Left ventricle myocardium superior (tissue), 1 donor: ENCODE measurements at places on chromosomes 5 and 9. TPM values are rescaled to one million over a fixed set of nuclear protein-coding genes. Genes with fewer than 3 reads are reported as not detected.
A peak's percentile ranks its signal among the peaks of the same experiment; 100 is the strongest.

GRCh38 chr5:9363026-9363425, 182.8 kb downstream of the SEMA5A start:
- DNase-seq: no peak

DNA sequence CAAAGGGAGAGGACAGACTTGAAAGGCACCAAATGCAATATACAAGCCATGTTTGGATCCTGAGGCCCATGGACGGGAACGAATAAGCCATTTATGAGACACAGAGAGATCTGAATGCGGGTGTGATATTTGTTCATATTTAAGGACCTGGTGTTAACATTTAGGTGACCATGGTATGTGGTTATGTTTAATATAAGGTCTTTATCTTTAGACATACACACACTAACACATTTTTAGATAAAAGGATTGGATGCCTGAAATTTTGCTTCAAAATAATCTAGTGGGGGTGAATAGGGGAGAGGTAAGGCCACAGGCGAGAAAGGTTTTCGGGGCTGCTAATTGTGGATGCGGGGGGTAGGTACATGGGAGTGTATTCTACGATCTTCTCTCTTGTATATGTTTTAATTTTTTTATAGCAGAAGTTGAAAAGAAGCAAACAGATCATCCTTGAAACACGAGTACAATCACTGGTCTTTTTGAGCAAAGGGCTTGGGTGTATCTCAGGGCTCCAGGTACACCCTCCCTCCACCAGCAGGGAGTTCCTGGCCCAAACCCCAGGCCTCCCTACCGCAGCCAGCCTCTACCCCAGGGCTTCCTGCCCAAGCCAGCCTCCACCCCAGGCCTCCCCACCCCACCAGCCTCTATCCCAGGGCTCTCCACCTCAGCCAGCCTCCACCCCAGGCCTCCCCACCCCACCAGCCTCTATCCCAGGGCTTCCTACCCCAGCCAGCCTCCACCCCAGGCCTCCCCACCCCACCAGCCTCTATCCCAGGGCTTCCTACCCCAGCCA, 12.2 kb downstream of the AKNA start:
- no peak for DNase-seq

GRCh38 chr5:176675676-176676360, 28.5 kb downstream of the TSPAN17 start:
- DNase-seq: no peak

DNA sequence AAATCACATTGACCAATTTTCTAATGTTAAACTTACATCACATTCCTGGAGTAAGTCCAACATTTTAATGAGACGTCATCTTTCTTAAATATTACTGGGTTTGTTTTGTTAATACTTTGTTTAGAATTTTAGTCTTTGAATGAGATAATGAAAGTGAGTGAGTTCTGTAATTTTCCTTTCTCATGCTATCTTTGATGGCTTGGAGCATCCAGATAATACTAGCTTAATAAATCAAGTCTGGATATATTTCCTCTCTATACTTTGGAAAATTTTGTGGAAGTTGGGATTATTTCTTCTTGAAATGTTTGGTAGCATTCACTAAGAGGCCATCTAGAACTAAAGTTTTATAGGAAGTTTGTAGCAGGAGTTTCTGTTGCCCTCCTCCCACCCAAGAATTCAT, 90.8 kb upstream of the IL7R start:
- DNase-seq: no peak

DNA sequence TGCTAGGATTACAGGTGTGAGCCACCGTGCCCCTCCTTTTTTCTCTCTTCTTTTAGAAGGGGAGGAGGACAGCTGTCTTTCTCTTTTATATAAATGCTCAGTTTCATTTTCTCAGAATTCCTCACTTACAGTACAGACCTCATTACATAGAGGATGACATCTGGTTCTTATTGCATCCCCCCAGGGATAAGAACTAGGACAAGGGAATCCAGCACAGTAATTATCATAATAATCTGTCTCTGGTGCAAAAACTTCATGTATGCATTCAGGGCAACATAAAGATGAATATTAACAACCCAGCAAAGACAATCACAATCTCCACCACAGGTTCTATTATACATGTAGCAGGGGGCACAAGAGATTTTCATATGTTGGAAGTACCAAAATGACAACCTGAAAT, 5.1 kb downstream of the SPZ1 start:
- no peak for DNase-seq

- DNase-seq: no peak
These were observed 325.1 kb upstream of the PRR16 start for GRCh38 chr5:120139039-120139438.

GRCh38 chr5:98770911-98771322, 2.5 kb upstream of the RGMB start:
- DNase-seq: no peak

DNA sequence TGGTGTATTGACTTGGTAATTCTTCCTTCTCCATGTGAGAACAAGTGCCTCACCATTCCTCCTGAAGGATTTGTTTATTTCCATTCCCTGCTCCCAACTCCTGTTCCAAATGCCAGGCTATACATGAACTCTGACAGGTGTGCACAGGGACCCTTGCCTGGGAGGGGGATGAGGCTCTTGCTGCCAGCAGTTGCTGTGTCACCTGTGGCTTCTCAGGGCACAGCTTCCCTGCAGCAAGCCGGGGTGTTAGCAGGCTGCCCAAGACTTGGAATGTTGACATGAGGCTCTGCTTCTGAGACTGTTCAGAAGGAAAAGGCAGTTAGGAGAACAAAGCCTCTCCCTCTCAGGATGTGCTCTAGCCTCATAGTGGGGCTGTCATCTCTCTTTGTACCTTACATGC, 131.3 kb downstream of the DOCK2 start:
- no peak for DNase-seq

DNA sequence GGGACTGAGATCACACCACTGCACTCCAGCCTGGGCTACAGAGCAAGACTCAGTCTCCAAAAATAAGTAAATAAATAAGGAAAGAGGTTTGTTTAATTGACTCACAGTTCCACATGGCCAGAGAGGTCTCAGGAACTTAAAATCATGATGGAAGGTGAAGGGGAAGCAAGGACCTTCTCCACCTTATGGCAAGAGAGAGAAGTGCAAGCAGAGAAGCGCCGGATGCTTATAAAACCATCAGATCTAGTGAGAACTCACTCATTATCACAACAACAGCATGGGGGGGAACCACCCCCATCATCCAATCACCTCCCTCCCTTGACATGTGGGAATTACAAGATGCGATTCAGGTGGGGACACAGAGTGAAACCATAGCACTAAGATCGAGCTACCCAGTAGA, 22.8 kb upstream of the RGMB start:
- no peak for DNase-seq

DNA sequence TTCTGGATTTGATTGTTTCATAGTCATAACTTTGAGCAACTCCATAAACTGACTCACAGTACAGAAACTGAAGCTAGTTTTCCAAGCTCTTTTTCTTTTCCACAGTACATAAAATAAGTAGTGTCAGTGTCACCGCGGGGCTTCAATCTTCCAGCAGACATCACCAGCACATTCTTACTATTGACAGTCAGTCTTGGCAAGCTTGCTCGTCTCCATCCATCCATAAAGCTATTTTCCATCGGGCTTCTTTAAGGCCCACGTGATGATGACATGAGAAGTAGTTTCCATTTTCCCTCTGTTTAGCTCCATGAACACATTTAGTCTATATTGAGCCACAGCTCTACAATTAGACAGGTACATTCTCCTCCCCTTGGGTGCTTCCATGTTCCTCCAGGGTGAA, 443.4 kb downstream of the KDM4C start:
- DNase-seq: no peak

DNA sequence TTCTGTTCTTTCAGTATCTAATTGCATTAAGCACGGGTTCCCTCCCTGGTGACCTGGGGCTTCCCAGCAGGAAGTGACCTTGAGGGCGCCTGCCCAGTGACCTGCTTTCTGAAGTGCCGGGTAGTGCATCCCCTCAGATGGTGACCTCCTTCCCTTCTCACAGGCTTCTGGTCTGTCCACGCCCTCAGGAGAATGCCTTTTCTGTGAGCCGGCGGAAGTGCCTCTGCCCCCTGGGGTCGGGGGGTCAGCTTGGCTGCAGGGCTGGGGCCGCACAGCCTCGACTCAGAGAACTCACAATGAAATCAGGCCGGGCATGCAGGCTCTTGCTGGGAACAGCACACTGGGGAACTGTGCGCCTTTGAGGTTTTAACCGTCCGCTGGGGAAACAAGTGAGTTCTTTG, 124.5 kb upstream of the PHYKPL start:
- DNase-seq: peak; percentile 60

The FAM221B gene
- not detected for total RNA-seq

The CCDC171 gene
- 1.7 TPM for total RNA-seq

The C1QTNF2 gene
- total RNA-seq: 1.3 TPM
